ENCODE measurements at places on chromosomes 13 and 19.

- H3K27me3 ChIP-seq: no peaks in the 10 kb centered on the region
- H3K36me3 ChIP-seq: no peaks in the 10 kb centered on the region
Measured at GRCh38 chr19:14649020-14649419, 25.6 kb downstream of the ADGRE3 start.

DNA sequence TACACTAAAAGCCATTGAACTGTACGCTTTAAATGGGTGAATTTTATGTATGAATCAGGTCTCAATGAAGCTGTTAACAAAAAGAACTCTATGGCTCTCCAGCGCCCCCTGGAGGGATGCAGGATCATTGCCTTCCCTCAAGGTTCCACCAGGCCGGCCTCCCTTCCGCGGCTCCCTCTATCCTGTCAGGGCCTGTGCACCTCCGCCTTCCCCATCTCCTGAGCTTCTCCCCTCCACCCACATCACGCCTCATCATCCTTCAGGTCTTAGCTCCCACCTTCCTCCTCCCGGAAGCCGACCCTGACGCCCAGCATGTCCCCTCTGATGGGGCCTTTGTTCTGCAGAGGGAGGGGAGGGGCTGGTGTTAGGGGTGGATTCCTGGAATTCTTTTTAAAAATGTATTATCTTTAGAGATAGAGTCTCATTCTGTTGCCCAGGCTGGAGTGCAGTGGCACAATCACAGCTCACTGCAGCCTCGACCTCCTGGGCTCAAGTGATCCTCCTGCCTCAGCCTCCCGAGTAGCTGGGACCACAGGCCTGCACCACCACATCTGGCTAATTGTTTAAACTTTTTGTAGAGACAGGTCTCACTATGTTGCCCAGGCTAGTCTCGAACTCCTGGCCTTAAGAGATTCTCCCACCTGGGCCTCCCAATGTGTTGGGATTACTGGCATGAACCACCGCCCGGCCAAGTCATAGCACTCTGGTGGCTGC is 27.7 kb downstream of the MEIS3 start:
- no peaks in the 10 kb centered on the region for H3K36me3 ChIP-seq
- DNase-seq: peak; percentile 61
- no peak overlapping the region for H3K4me3 ChIP-seq

DNA sequence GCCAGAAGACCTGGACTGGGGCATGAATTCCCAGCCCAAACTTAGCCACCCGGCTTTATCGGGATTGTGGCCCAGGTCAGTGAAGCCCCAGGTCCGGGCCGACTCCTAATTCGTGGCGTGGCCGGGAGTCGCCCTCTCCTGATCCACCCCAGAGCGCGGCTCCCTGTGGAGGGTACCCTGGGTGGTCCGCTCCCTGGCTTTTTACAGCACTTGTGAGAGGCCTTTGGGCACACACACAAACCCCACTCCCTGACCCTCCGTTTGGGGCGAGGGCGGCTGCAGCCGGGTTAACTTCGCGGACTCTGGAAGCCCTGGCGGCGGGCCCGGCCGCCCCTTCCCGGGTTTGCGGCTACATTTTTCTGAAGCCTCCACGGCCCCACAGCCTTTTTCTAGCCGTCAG is 56.4 kb downstream of the ZNF568 start:
- peaks cover 12% of the 10 kb centered on the region for H3K4me1 ChIP-seq
- H3K27ac ChIP-seq: peak overlapping the region; percentile 94
- peak; percentile 10 for DNase-seq

GRCh38 chr13:101919541-101920181 is 467.2 kb downstream of the ITGBL1 start:
- H3K4me3 ChIP-seq: no peak overlapping the region
- no peaks in the 10 kb centered on the region for H3K36me3 ChIP-seq

- no peaks in the 10 kb centered on the region for H3K27me3 ChIP-seq
- H3K4me1 ChIP-seq: no peaks in the 10 kb centered on the region
- peak; percentile 66 for DNase-seq
Measured at GRCh38 chr13:76697288-76697687, 188.9 kb downstream of the KCTD12 start.

- no peak for DNase-seq
- H3K4me3 ChIP-seq: no peak overlapping the region
- no peaks in the 10 kb centered on the region for H3K27me3 ChIP-seq
- no peaks in the 10 kb centered on the region for H3K4me1 ChIP-seq
- no peak overlapping the region for H3K27ac ChIP-seq
Measured at GRCh38 chr13:41199079-41199478, 4.7 kb upstream of the KBTBD7 start.

DNA sequence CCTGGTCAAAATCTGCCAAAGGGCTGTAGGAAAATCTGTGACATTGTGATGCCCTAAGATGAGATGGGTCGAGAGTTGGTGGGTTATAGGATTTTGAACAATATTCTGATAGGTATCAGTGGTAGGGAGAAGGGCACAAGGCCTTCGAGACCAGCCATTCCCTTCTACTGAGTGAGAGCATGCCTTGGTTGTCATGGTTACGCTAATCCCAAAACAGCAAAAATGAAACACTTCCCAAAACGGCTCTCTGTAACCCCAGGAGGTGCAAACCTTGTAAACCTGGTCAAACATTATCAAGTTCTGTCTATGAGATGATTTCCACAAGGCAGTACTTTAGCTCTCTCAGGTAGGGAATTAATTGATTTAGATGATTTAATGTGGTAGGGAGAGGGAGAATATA is 158.7 kb upstream of the RNF113B start:
- no peaks in the 10 kb centered on the region for H3K36me3 ChIP-seq
- H3K27ac ChIP-seq: no peak overlapping the region
- no peak for DNase-seq
- H3K4me3 ChIP-seq: no peak overlapping the region

Measured in muscle of leg (tissue), 16 donors.